ENCODE measurements at places on chromosomes 6 and 20.

DNA sequence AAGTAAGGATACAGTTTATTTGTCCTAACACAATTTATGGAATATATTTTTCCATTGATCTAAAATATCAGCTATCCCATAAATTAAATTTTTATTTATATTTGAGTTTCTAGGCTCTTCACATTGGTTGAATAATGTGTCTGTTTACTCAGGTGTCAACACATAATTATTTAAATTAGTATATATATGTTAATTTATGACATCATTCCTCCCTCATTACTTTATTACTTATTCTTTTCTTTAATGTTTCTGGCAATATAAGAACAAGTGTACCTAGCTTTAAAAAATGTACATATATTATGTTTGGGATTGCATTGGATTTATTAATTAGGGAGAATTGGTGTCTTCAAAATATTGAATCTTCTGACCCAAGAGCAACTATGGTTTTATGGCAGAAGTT lies 31.2 kb upstream of the TCF21 start:
- DNase-seq: no peak

DNA sequence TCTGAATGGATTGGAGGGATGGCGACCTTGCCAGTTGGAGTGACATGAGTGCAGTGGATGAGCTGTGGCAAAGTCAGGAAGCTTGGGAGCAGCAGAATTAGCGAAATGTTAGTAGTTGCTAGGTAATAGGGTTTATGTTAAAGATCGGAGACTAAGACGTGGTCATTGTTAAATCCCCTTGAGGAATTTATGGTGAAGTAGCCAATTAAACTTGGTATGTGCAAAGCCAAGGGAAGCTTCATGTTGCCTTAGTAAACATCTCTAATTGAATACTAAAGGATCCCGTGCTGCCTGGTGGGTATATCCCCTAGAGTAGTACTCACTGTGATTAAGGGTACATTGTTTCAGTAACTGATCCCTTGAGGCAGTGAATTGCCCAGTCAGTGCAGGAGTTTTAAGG lies 106.0 kb downstream of the PRIM2 start:
- DNase-seq: no peak

GRCh38 chr20:37348792-37349516 lies 3.0 kb downstream of the SRC start:
- no peak for DNase-seq

DNA sequence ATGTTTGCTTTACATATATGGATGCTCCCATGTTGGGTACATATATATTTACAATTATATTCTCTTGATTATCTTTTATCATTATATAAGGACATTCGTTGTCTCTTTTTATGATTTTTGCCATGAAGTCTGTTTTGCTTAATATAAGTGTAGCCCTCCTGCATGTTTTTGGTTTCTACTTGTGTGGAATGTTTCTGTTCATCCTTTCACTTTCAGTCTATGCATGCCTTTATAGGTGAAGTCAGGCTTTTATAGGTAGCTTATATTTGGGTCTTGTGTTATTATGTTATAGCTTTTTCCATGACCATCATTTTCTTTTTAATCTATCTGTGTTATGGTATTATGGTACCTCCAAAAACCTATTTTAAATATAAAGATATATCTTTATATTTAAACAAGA lies 612.5 kb upstream of the HS3ST5 start:
- DNase-seq: no peak

DNA sequence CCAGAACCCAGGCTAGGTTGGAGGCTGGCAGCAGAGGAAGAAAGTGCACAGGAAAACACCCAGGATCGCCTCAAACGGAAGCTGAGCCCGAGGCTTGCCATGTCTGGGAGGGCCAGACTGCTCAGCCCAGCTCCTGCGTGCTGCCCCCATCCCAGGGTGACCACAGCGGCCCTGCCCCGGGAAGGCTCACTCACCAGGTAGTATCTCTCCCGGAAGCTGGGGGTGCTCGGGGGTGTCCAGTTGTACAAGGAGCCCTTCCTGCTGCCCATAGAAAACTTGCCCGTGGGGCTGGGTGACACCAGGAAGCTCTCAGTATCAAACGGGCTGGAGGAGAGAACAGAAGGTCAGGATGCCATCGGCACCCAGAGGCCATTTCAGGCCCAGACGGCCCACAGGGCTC lies 86.9 kb downstream of the RIPOR3 start:
- DNase-seq: no peak

DNA sequence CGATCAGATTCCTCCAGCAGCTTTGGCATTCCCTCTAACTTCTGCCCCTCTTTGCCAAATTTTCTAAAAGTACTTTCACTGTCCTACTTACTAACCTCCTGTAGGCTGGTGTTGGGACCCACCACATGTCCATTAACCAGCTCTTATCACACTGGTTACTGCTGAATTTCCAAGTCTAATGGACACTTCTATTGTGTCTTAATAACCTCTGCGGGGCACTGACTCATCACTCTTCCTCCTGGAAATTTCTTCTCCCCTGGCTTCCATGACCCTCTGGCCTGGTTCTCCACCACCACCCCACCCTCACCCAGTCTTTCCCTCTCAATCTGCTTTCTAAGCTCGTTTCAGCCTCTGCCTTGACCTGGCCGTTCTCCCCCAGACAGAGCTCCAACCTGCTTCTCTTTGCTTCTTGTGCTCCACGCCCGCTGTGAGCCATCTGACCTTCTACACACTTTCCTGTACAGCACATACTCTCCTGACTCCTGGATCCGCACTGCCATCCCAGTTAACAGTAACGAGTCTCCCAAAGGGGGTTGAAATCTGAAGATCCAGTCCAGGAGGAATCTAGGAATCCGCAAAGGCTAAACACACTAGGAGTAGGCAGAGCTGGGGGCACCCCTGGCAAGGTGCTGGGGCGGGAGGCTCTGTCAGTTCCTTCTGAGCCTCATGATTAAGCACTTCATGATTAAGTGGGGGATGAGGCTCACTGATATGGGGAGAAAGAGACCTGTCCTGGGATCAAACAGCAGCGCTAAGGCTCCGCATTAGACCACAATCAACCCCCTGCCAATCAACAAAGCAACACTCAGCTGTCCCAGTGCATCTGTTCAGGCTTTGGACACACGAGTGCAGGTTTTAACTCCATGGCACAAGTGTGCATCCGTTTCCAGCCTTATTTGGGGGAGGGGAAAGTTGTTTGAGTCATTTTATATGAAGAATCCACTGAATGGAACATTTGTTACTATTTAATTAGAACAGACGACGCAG lies 146.3 kb downstream of the LY86 start:
- DNase-seq: no peak

- DNase-seq: no peak
Observed at GRCh38 chr20:3330046-3330741, 77.3 kb downstream of the DNAAF9 start.

GRCh38 chr20:60585651-60586050 lies 627.4 kb downstream of the CDH26 start:
- DNase-seq: no peak

DNA sequence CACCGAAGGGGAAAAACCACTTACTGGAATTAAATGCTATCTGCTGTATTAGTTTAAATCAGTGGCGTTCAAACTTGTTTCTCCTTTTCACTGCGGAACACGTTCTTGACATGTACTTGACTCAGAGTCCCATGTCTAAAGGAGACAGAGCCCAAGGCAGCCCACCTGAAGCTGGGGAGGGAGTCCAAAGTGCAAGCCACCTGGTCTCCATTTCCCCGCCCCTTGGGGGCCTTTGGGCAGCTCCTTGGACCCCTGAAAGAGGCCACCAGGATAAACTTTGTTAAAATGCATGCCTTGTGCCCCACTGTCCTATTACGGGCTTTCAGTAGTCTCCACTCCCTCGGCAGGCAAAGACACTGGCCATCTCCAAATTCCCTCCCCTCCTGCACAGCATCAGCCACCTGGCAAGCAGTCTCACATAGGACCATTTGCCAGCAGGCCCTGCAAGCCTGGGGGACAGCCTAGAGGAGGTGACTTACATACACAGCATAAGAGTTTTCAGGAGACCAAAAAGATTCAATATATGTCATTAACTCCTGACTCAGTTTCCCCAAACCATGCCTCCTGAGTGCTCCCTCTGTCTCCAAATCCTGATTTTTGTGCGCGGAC lies 6.7 kb downstream of the PCK1 start:
- DNase-seq: no peak

DNA sequence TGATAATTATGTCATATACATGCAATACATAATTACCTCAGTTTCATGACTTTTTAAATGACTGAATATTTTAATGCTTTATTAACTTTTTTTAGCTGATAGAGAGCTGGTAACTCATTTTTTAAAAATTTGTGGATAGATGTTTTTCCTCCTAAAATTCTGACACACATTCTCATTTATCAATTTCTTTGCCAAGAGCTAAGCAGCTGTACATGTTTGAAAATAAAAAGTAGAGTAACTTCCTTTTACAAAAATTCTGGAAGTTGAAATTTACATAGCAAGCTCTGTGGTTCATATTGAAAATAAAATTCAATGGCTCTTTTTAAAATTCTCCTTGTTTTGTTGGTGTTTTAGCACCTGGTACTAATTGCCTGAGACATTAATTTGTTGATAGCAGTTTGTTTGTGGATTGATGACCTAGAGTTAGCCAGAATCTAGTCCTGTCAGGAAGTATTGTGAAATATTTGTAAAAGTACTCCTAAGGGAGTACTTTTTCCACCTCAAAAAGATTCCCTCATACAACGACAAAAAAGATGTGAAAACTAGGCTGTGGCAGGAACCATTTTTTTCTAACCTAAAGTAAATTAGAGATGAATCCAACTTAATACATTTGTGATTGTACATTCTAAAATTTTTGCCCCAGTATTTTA lies 621.8 kb downstream of the BCKDHB start:
- DNase-seq: no peak

DNA sequence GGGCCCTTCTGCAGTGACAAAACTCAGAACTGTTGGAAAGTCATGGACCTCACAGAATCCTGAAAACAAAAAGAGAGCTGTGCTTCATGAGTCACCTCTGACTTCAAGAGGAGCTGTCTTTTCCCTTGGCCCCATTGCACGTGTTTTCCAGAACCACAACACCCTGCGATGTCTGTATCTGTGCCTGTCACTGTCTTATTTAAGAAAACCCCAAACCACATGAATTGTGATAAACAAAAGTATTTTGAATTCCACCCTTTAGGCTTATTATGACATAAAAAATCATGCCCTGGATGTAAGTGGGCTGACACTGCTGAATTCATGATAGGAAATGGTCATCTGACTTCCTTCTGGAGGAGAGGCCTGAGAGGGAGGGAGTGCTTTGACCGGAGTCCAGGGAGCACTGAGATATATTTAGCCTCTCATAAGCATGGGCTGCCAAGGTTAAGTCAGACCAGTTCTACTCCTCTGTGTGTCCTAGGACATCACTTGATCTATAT lies 96.4 kb upstream of the DUSP22 start:
- peak; percentile 84 for DNase-seq

GRCh38 chr20:40471261-40471629 lies 217.8 kb downstream of the MAFB start:
- DNase-seq: no peak

- no peak for DNase-seq
Observed at GRCh38 chr20:55790178-55790577, 215.1 kb downstream of the CBLN4 start.

DNA sequence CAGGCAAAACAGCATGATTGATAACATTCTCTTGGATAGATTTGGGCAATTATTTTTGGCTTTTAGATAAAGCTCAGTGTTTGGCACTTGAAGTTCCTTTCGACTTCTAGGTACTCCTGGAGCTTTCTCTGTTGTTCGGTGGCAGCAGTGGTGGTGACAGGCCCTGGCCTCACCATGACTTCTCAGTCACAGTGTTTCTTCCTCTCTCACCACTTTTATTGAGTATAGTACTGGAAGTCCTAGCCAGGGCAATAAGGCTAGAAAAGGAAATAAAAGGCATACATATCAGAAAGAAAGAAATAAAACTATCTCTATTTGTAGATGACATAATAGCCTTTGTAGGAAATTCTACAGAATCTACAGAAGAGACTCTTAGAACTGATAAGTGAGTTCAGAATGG lies 101.2 kb upstream of the SIRPG start:
- no peak for DNase-seq

- DNase-seq: peak; percentile 68
Observed at GRCh38 chr6:3977875-3978711, 100.8 kb downstream of the FAM217A start.

GRCh38 chr6:14635934-14636591 lies 518.5 kb downstream of the CD83 start:
- no peak for DNase-seq

GRCh38 chr20:20034486-20034885 lies 17.3 kb downstream of the NAA20 start:
- no peak for DNase-seq

DNA sequence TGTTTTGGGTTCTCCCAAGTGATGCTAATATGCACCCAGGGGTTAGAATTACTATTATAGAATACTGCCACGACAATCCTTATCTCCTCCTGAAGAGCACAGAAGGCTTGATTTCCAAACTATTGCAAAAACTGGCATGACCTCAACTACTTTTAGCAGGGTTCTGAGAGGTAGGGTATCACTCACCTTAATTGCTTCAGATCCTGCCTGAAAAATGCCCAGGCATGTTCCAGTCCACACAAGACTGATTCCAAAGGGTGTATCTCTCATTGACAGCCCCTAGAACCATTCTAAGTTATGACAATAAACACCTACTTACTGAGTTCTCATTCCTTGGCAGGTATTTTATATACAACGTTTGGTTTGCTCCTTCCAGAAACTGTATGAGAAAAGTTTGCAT lies 5.0 kb upstream of the DSE start:
- DNase-seq: no peak

DNA sequence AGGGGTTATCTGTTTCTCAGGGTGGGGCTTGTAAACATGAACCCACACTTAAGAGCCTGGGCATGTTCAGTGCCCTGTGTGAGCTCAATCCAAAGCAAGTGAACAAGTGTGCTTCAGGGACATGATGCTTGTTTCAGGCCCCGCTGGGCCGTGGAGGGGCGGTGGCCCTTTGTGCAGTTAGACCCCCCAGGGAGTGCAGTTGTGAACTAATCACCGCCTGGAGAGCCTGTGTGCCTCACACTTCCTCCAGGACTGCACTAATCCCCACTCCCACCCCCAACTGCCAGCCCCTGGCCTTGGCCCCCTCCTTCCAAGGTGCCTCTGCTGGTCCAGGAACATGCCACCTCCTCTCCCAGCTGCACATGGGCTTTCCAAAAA lies 58.1 kb downstream of the RREB1 start:
- DNase-seq: no peak

- DNase-seq: peak; percentile 34
Observed at GRCh38 chr6:3769610-3770009, 18.1 kb upstream of the PXDC1 start.

DNA sequence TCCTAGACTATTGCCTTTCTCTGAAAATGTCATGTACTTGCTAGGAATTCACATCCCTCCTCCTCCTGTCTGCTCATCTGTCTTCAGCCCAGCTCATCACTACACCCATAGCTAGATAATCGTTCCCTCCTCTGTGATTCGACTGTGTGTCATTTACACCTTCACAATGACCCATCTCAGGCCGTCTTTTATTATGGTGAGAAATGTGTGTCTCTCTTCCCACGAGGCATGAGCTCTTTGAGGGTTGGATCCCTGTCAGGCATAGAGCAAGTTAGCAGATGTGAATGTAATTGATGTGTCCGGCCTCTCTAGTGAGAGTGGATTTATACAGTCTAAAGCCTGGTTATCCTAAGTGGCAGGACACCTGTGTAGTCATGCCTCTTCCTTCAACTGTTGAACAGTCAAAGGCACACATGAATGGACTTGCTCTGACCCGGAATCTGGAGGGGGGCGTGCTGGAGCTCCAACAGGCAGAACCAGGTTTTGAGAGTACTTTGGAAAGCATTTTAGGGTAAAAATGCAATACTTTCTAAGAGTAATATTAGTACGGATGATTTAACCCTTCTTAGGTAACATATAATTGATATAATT lies 182.1 kb downstream of the UTRN start:
- no peak for DNase-seq

All from activated CD4-positive, alpha-beta T cell treated with anti-CD3 and anti-CD28 coated beads for 36 hours (primary cell).